H7 (cell line): ENCODE measurements at places on chromosomes 2 and 18. TPM values are rescaled to one million over a fixed set of nuclear protein-coding genes. Genes with fewer than 3 reads are reported as not detected.
A peak's percentile ranks its signal among the peaks of the same experiment; 100 is the strongest.

The STK16 gene
- 26.2 and 38.6 TPM in 2 replicates for total RNA-seq

The FZD7 gene
- total RNA-seq: 103 and 114 TPM in 2 replicates

GRCh38 chr18:24108641-24109040 lies 30.2 kb upstream of the CABYR start:
- no peak for DNase-seq

DNA sequence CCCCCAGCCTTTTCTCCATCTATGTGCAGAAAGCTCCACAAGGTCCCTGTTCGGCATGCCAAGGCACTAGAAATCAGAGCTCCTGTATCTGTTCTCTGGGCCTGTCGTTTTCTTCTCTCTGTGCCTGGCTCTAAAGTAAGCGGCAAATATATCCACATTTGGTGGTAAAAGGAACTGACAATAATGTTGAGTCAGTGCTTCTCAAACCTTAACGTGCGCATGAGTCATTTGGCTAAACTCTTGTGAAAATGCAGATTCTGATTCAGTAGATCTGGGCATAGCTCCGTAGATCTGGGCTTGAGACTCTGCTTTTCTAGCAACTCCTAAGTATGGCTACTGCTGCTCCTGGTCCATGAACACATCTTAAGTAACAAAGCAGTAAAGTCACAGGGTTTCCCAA lies 16.5 kb upstream of the ACSL3 start:
- DNase-seq: no peak

DNA sequence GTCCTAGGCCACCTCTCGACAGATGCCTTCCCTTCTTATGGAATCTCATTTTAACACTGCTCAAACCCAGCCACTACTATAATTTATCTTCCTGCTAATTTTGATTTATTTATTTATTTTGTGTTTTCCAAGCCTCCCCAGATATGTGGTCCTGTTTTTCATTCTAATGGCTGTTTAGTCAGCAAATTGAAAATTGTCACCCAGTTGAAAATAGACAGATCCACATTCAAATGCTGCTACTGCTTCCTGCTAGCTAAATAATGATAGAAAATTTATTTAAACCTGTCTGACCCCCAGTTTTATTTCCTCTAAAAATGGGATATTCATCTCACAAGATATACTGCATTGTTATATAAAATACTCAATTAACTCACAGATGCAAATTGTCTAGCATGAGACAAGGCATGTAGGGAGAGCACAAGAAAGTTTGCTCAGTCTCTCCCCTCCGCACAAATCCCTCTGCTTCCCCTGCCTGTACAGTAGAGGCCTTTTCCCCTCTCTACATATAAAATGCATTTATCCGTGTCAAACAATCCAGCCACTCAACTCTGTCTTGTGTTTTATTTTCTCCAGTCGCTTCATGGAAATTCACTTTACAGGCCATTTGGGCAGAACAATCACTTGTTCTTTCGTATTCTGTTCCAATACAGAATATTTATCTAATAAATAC lies 389.9 kb downstream of the SOX11 start:
- no peak for DNase-seq

DNA sequence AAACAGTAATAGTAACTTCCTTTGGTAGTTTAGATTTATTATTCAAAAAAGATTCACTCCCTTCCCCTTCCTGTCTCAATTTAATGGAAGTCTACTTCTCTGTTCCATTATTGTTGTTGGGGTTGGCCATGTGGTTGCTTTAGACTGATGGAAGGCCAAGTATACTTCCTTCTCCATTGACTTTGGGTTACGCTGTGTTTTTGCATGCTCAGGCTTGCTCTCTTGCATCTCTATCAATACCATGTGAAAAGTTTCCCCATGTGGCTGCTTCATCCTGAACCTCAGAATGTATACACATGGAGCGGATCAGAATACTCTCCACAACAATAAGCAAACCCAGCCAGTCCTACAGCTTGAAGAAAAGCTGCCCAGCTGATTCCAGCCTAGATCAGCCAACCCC lies 20.3 kb downstream of the CFAP210 start:
- DNase-seq: no peak

GRCh38 chr2:55006306-55006705 lies 43.9 kb downstream of the RTN4 start:
- no peak for DNase-seq

DNA sequence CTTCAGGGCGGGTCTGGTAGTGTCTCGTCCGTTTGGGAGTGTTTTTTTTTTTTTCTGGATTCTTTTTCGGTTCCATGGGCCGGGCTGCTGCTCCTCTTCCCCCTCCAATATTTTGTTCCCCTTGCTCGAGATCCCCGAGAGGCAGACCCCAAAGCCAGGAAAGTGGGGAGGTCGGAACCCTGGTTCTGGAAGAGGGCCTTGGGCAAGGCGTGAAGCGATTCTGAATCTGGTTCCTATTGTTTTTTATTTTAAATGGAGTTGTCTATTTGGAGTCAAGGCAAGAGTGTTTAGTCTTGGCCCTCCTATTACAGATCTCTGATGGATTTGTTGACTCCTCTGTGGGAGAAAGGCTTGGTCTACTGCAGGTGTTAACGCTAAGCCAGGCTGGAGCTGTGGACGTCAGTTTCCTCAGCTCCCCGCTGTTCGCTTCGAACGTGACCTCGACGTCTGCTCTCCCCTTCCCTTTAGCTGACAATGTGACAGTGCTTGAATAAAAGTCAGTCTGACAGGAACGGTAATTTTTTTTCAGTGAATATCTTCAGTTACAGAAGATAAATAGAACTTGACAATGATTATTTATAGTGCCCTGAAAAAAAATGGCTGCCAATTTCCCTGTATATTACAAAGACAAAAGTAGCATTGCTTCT lies 683 bp upstream of the DNAJC27 start:
- peak; percentile 52 for DNase-seq

DNA sequence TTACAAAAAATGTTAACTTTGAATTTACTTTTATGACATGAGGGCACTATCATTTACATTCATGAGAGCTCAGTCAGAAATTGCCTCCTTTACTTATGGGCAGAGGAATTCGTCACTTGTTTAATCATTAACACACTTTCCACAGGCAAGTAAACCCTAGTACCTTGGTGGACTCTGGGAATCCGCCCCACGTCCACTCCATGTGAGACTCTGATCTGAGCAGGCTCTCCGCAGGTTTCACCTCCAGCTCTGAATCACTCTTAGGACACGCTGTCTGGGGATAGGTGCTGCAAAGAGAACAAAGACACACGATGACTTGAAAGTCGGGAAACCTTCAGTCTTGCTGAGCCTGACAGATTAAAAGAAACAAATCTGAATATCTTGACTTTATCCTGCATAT lies 73.6 kb downstream of the LPIN2 start:
- no peak for DNase-seq

- DNase-seq: no peak
These were observed 360.1 kb upstream of the CHAC2 start for GRCh38 chr2:53407363-53408080.

GRCh38 chr2:24898122-24899109 lies 21.6 kb downstream of the ADCY3 start:
- peak; percentile 68 for DNase-seq

- DNase-seq: no peak
These were observed 30.2 kb downstream of the ROCK1 start for GRCh38 chr18:21081426-21081825.

- DNase-seq: peak; percentile 71
These were observed 34.5 kb upstream of the FOSL2 start for GRCh38 chr2:28357948-28358667.

GRCh38 chr2:12737297-12737696 lies 20.6 kb downstream of the TRIB2 start:
- DNase-seq: no peak

GRCh38 chr2:10277293-10278028 lies 25.2 kb upstream of the HPCAL1 start:
- peak; percentile 42 for DNase-seq
